ENCODE measurements at places on chromosomes 12 and 14.

- no peak for DNase-seq
Measured at GRCh38 chr14:77375164-77375950, 1.5 kb downstream of the TMED8 start.

DNA sequence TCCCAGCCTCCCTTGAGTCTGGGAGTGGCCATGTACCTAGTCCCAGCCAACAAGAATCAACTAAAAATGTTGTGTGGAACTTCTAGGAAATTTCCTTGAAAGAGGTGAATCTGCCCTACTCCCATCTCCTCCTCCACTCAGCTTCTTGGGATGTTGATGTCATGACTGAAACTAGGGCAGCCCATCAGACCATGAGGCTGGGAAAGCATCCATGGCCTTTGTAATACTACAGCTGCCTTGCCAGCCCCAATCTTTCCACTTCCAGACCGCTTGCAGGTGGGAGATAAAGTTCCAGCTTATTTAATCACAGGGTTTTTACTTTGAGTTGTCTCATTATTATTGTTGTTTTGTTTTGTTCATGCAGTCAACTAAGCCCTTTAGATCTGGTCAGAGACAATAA is 170.3 kb upstream of the LMNTD1 start:
- DNase-seq, result no peak

- DNase-seq, result no peak
Measured at GRCh38 chr12:125096894-125097293, 31.7 kb downstream of the AACS start.

DNA sequence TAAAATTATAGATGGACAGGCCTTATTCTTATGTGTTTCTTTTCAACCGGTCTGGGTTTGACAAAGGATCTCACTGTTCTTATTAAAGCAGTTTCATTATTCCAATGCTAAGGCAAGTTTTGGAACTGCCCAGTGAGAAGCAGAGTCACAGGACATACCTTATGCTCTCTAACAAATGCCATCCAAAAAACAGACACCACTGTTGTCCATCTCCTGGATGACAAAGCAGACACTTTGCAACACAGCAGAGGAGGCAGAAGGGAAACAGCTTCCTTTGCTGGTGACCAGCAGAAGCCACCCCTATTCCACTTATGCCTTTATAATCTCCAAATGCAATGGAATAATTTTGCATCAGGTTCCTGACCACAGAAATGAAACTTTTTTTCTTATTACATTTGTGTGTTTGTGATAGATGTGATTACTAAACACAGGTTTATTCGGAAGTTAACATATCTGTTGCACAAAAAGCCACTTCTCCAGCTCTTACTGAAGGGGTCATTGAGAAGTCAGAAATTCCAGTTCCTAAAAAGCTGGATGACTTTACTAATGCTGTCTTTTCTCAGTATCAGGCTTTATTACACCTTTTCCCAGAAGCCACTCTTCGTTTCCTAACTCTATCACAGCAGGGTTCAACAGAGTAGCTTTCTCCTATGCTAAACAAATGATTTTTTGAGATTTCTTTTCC is 115.6 kb downstream of the BTG1 start:
- no peak for DNase-seq

Measured in RWPE1 (cell line).